ENCODE measurements at places on chromosomes 3 and 15.

DNA sequence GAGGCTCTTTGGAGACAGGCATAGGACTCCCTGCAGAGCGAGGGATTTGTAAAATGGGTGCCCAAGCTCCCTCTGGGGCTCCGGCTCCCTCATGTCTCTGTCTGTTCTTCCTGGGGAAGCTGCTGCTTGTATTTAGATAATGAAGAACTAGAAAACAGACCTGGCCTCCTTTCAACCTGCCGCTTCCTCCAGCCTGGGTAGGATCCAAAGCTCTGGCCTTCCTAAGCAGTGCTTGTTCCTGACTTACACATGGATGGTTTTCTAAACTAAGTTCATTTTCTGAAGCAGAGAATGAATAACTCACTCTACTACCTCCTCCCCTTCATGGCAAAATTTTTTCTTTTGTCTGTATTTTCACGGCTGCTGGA is 36.9 kb upstream of the MYZAP start:
- no peaks in the 10 kb centered on the region for H3K36me3 ChIP-seq
- H3K27ac ChIP-seq, result peak overlapping the region; percentile 81
- H3K4me3 ChIP-seq, result peak overlapping the region; percentile 11
- peaks cover 55% of the 10 kb centered on the region for H3K4me1 ChIP-seq
- no peak for DNase-seq

- no peak for DNase-seq
- H3K4me3 ChIP-seq, result no peak overlapping the region
These were observed 524.7 kb upstream of the ZNF717 start for GRCh38 chr3:76310089-76310488.

- peaks cover 23% of the 10 kb centered on the region for H3K27me3 ChIP-seq
- no peak overlapping the region for H3K4me3 ChIP-seq
- H3K4me1 ChIP-seq, result peaks cover 10% of the 10 kb centered on the region
These were observed 77.8 kb downstream of the IL20RB start for GRCh38 chr3:137035631-137036030.

DNA sequence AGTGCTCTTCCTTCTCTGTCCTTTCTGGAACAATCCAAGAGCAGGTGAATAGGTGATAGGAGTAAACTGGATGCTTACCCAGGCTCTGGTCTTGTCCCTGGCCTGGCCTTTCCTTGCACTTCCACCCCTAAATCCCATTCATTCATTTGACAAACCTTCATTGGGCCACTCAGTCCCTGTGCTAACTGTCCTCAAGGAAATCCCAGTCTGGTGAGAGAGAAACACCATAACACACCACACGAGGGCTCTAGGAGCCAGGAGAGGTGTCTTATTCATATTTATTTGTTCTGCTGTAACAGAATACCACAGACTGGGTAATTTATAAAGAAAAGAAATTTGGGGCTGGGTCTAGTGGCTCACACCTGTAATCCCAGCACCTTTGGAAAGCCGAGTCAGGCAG is 22.8 kb downstream of the EFCC1 start:
- no peaks in the 10 kb centered on the region for H3K36me3 ChIP-seq
- peaks cover 14% of the 10 kb centered on the region for H3K4me1 ChIP-seq
- H3K27ac ChIP-seq, result no peak overlapping the region
- H3K27me3 ChIP-seq, result peaks cover 27% of the 10 kb centered on the region

DNA sequence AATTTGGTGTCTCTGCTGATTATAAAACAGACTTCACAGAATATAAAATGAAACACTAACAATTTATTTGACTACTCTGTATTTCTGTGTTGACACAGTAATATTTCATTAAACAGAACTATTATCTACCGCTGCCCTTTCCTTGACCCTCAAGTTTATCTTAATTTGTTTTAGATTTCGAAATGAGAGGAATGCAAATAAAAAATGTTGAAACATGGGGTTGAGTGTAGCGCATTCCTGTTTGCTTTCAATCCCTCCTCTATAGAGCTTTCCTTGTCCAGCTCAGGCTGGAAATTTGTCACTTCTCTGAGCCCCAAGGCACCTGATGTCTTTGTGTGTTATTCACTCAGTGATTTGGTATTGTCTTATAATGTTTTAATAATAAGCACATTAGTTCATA is 550.2 kb downstream of the ZBBX start:
- H3K36me3 ChIP-seq, result no peaks in the 10 kb centered on the region
- no peak for DNase-seq
- no peak overlapping the region for H3K4me3 ChIP-seq
- H3K4me1 ChIP-seq, result no peaks in the 10 kb centered on the region
- H3K27me3 ChIP-seq, result no peaks in the 10 kb centered on the region

- no peak for DNase-seq
- no peaks in the 10 kb centered on the region for H3K4me1 ChIP-seq
- no peaks in the 10 kb centered on the region for H3K27me3 ChIP-seq
- H3K27ac ChIP-seq, result no peak overlapping the region
These were observed 62.7 kb downstream of the ASTE1 start for GRCh38 chr3:130963878-130964277.

GRCh38 chr3:6108957-6109356 is 752.0 kb upstream of the GRM7 start:
- no peak overlapping the region for H3K27ac ChIP-seq
- no peak overlapping the region for H3K4me3 ChIP-seq
- no peaks in the 10 kb centered on the region for H3K27me3 ChIP-seq

- H3K4me1 ChIP-seq, result peaks cover 28% of the 10 kb centered on the region
- H3K27ac ChIP-seq, result no peak overlapping the region
- H3K36me3 ChIP-seq, result peaks cover 56% of the 10 kb centered on the region
- H3K4me3 ChIP-seq, result no peak overlapping the region
These were observed 97.4 kb downstream of the PGPEP1L start for GRCh38 chr15:98909968-98910885.

DNA sequence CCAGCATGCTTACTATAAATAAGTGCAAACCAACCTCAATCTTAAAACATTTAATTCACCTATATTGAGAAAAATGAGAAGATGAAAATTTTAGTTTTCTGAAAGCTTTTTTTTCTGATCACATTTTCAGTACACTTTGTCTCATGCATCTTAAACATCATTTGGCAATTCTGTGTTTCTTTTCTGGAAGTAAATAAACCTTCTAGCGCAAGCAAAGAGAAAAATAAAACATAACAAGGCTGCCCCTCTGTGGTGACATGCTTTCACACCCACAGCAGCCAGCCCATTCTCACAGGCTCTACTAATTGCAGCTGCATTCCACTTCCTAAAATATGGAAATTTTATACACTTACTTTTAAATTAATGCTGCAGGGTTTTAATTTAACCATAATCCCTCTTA is 90.1 kb downstream of the NEK10 start:
- no peaks in the 10 kb centered on the region for H3K27me3 ChIP-seq
- H3K27ac ChIP-seq, result no peak overlapping the region
- no peak for DNase-seq
- H3K4me3 ChIP-seq, result no peak overlapping the region
- H3K4me1 ChIP-seq, result no peaks in the 10 kb centered on the region

DNA sequence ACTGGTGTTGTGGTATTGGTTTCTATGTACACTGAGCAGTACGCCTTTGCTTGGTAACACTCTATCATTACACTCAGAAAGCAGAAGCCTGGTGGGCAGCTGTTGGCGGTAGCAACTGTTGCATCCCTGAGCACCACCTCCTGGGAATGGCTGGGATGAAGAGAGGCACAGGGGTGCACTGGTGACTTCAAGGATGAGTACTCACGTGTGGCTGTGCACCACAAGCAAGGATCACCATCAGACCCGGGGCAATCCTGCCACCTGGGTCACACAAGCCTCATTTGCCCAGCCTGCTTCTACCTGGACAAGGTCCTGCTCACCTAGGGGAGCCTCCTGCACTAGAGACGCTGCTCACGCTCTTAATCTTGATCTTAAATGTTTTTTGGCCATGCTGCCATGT is 336.4 kb downstream of the SI start:
- H3K4me3 ChIP-seq, result no peak overlapping the region
- no peaks in the 10 kb centered on the region for H3K27me3 ChIP-seq
- no peaks in the 10 kb centered on the region for H3K36me3 ChIP-seq
- no peak for DNase-seq

DNA sequence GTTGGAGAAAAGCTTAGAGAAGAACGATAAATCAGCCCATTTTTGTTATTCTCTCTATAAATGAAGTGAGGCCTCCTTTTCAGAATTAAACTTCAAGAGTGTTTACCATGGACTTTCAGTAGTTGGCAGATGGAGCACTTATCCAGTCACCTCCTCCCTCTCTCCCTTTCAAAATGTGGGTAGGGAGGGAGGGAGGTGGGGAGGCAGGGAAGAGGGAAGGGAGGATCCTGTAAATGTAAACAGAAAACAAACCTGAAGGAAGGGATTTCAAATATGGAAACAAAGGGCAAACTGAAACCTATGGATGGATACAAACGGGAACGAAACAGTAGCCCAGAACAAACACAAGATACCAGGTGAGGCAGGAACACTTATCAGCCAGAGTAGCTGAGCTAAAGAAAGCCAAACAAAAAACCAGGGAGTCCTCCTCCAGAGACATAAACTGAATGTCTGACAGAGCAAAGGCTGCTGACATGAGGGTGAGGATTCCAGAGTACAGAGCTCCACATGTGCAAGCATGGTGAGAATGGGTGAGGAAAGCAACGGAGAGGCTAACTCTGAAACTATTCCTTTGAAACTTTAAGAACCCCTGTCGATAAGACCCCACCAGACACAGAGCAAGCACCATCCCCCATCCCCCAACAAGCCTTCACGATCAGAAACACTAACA is 41.0 kb upstream of the GP5 start:
- DNase-seq, result no peak
- H3K4me3 ChIP-seq, result peak overlapping the region; percentile 37
- H3K36me3 ChIP-seq, result peaks cover 51% of the 10 kb centered on the region
- peaks cover 29% of the 10 kb centered on the region for H3K4me1 ChIP-seq

- no peak for DNase-seq
- peaks cover 6% of the 10 kb centered on the region for H3K36me3 ChIP-seq
- peaks cover 20% of the 10 kb centered on the region for H3K4me1 ChIP-seq
- no peak overlapping the region for H3K27ac ChIP-seq
- peaks cover 6% of the 10 kb centered on the region for H3K27me3 ChIP-seq
- no peak overlapping the region for H3K4me3 ChIP-seq
These were observed 62.7 kb downstream of the EEFSEC start for GRCh38 chr3:128215800-128216495.

GRCh38 chr3:155416500-155417118 is 123.1 kb upstream of the STRIT1 start:
- H3K4me3 ChIP-seq, result no peak overlapping the region
- no peaks in the 10 kb centered on the region for H3K4me1 ChIP-seq
- no peaks in the 10 kb centered on the region for H3K27me3 ChIP-seq

DNA sequence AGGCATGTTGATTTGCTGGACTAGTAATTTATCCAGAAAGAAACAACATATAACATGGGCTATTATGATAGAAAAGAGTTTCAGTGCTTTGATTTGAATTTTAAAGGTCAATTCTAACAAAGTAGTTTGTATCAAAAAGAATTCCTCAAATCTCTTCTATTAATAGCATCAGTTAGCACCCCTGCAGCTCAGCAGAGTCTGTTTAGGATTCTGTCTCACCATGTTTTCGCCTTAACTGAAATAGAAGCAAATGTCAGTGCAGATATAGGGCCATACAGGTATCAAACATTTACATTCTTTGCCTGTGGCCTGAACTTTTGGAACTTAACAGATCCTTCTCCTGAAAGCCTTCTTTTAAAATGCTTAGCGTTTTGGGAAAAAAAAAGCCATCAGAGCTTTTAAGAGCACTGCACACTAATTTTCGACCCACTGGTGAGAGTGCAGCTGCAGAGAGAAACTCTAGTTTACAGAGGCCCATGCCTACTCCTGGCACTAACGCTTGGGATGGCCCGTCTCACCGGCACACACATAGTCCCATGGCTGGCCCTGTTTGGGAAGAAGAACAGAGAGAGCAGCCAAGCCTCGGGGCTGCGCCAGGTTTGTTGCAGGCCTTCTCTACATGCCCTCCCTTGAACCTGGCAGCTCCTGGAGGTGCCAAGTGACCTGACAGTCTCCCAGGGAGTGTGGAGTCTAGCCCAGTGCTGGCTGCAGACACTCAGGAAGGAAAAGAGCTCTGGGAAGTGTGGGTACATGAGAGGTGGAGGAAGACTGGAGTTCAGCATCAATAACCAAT is 9.9 kb upstream of the PAQR9 start:
- DNase-seq, result no peak
- peaks cover 14% of the 10 kb centered on the region for H3K27me3 ChIP-seq
- no peaks in the 10 kb centered on the region for H3K36me3 ChIP-seq

- no peak overlapping the region for H3K4me3 ChIP-seq
- H3K27me3 ChIP-seq, result no peaks in the 10 kb centered on the region
- H3K36me3 ChIP-seq, result peaks cover 49% of the 10 kb centered on the region
These were observed 28.4 kb upstream of the P2RY12 start for GRCh38 chr3:151412989-151413388.

GRCh38 chr3:184541886-184542562 is 19.6 kb upstream of the EPHB3 start:
- no peak for DNase-seq
- no peak overlapping the region for H3K27ac ChIP-seq
- H3K27me3 ChIP-seq, result peaks cover 88% of the 10 kb centered on the region

DNA sequence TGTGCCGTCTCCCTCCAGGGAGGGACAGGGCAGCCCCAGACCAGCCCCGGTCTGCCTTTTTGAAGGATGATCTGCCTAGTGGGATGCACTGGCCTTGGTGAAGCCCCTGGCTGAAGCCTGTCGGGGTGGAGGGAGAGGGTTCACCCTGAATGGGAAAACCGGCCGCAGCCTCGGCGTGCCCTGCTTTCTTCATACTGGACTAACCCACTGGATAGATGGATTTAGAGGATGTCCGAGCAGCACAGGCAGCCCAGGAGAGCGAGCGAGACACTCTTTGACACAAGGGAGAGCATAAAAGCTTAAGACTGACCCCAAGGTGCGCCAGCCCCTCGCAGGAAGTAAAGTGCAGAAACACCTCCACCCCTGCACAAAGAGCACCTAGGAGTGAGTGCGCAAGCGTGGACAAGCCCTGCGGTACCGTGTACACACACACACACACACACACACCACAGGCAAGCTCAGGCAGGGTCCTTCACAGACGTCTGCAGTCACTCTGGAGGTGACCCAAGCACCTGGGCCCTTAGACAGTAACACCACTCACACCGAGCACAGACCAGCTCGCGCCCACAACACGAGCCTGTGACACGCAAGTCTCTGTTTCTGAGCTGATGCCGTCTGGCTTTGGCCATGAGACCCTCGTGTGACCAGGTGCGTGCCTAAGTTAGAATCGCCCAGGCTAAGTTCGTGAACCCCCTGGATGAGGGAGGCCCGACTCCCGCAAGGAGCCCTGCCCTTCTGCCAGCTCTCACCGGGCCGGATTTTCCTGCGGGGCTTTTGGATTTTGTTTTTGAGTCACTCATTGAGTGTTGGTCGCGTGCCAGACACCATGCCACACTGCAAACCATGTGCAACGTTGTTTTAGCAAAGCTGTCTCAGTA is 11.3 kb downstream of the SEMA4B start:
- no peaks in the 10 kb centered on the region for H3K27me3 ChIP-seq
- no peak overlapping the region for H3K4me3 ChIP-seq
- peak overlapping the region; percentile 64 for H3K27ac ChIP-seq

DNA sequence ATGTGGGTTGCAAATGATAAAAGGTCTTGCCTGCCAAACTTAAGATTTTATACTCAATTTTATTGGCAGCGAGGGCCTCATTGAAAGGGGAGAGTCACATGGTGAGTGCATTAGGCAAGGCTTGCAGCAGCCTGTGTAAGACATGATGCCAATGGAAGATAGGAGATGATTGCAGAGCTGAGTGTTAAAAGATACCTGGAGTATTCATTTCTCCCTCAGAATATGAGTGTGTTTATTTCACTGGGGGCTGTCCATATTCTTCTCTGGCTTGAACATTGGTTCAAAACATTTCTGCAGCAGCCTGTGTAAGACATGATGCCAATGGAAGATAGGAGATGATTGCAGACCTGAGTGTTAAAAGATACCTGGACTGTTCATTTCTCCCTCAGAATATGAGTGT is 165.2 kb upstream of the NUDT16 start:
- H3K27me3 ChIP-seq, result no peaks in the 10 kb centered on the region
- H3K4me3 ChIP-seq, result no peak overlapping the region
- peaks cover 20% of the 10 kb centered on the region for H3K36me3 ChIP-seq
- peaks cover 21% of the 10 kb centered on the region for H3K4me1 ChIP-seq
- H3K27ac ChIP-seq, result no peak overlapping the region

Measured in nephron progenitor cell (in vitro differentiated cells).